ENCODE measurements at places on chromosomes 7 and 10.

- no peak for DNase-seq
Observed at GRCh38 chr10:80280071-80280800, 9.2 kb downstream of the MAT1A start.

DNA sequence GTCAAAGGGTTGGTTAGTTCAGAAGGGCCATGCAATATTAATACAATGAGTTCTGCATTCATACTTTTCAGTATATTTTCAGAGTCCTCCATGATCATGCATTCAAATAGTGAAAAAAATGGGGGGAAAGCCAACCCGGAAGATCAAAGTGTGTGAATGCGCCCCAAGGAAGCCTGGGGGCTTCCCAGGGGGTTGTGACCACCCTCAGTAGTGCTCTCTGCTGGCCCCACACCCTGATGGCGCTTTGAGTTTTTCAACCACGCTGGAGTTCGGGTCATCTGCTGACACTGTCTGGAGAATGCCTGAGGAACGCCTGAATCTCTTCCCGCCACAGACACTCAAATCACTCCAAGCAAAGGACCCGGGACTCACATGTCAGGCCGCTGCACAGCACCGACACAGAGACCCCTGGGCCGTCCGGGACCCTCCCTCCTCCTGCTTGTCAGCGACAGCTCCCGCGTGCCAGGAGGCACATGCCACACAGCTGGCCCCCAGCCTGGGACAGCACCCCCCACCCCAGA, 1.0 kb downstream of the TNS3 start:
- no peak for DNase-seq

- DNase-seq: no peak
Observed at GRCh38 chr7:103888603-103889153, 100.8 kb downstream of the RELN start.

DNA sequence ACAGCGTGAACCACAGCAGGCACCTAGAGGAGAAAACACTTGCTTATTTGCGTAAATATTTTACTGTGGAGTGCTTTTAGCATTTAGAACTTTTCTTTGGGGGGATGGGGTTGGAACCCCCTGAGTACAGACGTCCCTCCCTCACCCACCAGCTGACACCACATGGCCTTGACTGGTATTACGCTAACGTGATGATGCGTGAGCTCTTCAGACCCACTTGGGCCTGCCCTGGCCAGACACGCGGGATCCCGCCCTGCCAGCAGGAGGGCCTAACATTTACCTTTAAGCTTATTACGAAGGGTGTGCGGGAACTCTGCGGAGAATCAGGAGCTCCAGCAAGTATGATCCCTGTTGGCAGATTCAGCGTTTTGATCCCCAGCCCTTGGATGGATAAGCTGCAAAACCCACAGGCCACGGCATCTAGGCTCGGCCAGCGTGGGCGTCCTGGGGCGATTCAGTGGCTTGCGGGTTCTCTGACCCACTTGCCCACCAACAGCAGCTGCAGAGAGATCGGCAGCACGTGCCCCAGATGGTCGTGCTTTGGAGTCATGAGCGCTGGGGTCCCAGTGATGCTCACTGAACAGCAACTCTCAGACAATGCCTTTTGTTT, 545.5 kb upstream of the FOXK1 start:
- DNase-seq: no peak

DNA sequence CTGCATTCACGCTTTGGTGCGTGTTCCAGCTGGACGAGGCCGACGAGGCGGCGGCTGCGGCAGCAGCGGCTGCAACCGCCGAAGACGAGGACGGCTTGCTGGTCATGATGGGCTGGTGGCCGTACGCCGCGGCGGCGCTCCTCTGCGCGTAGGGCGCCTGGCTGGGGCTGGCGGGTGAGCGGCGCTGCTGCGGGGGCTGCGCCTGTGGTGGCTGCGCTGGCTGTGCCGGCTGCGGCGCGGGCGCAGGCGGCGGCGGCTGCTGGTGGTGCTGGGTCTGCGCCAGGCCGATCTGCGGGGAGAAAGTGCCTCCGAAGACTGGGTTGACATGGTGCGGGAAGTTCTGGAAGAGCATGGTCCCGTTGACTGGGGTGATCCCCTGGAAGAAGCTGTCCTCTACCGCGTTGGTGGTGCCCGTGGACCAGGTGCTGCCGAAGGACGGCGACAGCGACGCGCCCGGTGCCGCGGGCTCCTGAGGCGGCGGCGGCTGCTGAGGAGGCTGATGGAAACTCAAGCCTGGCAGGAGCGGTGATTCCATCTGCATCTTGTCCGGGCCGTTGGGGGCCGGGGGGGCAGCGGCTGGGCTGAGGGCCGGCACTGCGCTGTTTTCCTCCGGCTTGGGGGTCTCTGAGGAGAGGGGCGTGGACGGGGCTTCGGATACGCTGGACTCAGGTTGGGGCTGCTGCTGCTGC, 51.1 kb downstream of the CPEB3 start:
- DNase-seq: no peak

DNA sequence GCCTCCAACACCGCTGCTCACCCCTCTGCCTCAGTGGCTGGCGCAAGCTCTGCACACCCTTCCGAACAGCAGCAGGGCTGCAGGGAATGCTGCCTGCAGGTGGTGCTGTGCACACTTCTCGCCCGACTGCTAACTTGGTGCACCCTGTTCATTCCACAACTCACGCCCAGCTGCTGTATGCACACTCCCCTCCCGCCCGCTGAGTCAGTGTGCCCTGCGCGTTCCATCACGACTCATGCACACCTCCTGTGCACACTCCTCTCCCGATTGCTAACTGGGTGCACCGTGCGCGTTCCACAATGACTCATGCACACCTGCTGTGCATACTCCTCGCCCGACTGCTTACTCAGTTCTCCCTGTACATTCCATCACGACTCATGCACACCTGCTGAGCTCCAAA, 21.5 kb downstream of the ADARB2 start:
- DNase-seq: peak; percentile 32

GRCh38 chr7:154242709-154243108, 190.5 kb downstream of the DPP6 start:
- no peak for DNase-seq

GRCh38 chr7:39952803-39953202, 2.7 kb downstream of the CDK13 start:
- no peak for DNase-seq

DNA sequence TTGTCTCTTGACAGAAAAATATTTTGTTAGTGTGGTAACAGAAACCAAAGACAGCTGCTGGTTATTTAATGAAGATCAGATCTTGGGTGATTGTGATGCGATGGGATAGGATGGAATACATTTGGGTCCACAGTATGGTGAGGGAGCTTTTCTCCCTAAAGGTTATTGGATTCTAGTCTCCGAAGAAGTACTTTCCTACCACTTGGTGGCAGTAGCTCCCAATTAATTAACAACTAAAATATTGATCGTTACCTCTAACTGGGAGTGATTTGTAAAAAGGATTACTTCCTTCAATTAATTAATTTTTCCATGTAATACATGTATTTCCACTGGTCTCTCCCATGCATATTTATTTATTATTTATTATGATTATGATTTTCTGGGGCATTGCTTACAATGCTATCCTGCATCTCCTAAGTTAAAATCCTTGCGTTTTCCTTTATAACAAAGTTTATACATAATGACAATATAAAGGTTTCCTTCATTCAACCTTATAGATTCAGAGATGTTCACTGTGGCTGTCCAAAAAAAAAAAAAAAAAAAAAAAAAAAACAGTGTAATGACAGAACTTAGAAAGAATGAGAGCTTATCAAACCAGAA, 25.6 kb downstream of the TMEM196 start:
- DNase-seq: no peak

- no peak for DNase-seq
Observed at GRCh38 chr7:75945297-75946168, 30.6 kb downstream of the POR start.

DNA sequence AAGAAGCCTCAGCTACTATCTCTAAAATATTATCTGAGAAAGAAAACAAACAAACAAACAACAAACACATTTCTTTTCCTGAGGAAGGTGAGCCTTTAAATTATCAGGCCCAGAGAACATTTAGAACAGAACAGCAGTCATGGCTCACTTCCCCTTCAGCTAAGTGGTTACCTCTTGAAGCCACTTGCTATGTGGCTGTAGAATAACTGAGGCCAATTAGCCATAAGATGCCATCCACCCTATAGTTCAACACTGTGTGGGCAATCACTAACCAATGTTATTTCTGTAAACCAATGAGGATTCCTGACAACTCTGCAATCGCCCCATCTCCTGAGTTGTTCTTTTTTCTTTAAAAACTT, 3.7 kb upstream of the UPP1 start:
- no peak for DNase-seq

GRCh38 chr10:4331150-4331549, 494.9 kb upstream of the AKR1E2 start:
- DNase-seq: no peak

DNA sequence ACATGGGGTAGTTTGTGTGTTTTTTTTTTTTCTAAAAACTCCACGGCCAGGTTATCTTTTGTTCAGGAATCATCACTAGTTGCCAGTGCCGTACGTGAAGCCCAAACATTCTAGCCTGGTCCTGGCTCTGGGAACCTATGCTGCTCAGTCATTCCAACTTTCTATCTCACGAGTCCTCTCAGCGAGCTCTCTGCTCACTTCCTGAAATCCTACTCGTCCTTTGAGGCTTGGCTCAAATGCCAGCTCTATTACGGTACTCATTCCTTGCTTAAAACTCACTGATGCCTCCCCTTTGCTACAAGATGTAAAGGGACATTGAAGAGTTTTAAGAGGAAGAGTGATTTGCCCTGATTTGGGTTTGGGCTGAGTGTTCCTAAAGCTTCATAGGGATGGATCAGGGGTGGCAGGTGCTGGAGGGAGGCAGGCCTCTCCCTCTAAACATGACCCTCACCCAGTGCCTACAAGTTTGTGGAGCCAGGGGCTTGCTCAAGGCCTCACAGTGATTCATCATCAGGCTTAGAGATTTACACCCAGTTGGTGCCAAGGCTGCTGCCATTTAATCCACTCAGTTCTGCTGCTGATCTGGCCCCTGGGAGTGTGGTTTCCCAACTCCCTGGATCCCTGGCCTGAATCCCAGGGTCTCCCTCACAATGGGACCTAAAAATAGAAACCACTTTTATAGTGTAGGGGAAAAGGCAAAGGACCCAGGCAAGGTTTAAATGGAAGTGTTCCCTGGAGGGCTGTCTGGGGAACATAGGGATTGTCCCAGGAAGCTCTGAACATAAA, 46.1 kb upstream of the R3HCC1L start:
- no peak for DNase-seq

GRCh38 chr7:155589001-155589980, 42.9 kb upstream of the CNPY1 start:
- no peak for DNase-seq

DNA sequence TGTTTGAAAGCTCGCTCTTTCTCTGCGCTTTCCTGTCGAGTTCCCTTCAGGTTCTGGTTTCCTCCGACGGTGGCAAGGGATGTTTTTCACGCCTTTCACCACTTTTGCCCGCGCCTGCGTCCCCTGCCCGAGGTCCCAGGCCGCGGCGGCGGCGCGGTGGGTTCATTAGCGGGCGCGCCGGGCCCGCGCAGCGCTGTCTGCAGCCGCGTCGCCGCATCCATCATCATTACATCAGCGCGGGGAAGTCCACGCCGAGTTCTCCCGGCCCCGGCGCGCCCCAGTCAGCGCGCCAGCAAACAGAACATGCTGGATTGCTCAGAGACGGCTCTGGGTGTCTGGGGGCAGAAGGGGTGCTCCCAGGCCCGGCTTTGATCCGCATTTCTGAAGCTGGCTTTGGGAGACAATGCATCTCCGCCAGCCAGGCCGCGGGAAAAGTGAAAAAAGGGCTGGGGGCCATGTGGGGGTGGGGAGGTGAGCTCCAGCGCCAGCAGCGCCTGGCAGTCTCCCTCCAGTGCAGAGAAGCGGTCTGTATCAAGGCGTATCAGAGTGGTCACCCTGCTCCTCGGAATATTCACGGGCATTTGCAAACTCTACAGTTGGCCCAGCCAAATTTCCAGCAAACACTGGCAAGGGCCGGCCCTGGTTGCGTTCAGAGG, 8.9 kb downstream of the GLI3 start:
- no peak for DNase-seq

DNA sequence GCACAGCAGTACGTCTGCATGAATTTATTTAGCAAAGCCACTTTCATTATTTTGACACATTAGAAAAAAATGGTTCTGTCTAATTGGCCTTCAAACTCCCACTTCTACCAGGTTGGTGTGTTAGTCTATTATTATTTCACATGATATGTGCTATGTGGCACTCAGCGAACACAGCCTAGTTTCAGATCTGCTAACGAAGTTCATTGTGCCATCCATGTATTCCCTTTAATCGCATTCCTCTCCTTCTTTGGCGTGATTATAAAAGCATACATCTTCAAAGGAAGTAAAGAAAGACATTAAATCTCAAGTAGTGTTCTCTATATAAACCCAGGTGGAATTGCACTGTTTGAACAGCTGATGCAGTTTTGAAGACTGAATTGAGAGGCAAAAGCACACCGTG, 96.4 kb upstream of the CACNA2D1 start:
- no peak for DNase-seq

- no peak for DNase-seq
Observed at GRCh38 chr10:70135046-70135445, 2.4 kb upstream of the AIFM2 start.

DNA sequence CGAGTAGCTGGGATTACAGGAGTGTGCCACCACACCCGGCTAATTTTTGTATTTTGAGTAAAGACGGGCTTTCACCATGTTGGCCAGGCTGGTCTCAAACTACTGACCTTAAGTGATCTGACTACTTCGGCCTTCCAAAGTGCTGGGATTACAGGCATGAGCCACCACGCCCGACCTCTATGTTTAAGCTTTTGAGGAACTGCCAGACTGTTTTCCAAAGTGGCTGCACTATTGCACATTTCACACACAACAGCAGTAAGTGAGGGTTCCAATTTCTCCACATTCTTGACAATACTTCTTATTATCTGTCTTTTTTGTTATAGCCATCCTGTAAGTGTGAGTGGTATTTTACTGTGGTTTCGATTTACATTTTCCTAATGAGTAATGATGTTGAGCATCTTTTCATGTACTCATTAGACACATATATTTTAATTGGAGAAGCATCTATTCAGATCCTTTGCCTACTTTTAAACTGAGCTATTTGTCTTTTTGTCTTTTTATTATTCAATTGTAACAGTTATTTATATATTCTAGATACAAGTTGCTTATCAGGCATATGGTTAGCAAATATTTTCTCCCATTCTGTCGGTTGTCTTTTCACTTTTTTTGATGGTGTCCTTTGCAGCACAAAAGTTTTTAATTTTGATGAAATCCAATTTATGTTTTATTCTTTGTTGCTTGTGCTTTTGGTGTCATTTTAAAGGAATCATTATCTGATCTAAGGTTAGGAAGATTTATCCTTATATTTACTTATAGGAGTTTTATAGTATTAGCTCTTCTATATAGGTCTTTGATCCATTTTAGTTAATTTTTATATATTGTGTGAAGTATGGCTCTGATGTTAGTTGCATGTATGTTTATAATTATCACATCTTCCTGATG, 12.8 kb upstream of the IRF5 start:
- no peak for DNase-seq

GRCh38 chr7:39005461-39005860, 27.8 kb downstream of the POU6F2 start:
- DNase-seq: no peak

DNA sequence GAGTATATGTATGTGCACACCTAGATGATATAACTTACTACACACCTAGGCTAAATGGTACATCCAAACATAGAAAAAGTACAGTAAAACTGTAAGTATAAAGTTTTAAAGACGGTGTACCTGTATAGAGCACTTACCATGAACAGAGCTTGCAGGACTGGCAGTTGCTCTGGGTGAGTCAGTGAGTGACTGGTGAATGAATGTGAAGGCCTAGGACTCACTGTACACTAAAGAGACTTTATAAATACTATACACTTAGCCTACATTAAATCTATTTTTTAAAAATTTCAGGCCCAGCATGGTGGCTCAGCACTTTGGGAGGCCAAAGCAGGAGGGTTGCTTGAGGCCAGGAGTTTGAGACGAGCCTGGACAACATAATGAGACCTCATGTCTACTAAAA, 195.3 kb downstream of the FZD1 start:
- DNase-seq: no peak

Data from stimulated activated CD4-positive, alpha-beta T cell treated with anti-CD3 and anti-CD28 coated beads, Interleukin-12 subunit alpha, Interleukin-12 subunit beta, amount 100 ng/mL, for 48 hours (primary cell).